ENCODE measurements at places on chromosomes 3 and 15.

DNA sequence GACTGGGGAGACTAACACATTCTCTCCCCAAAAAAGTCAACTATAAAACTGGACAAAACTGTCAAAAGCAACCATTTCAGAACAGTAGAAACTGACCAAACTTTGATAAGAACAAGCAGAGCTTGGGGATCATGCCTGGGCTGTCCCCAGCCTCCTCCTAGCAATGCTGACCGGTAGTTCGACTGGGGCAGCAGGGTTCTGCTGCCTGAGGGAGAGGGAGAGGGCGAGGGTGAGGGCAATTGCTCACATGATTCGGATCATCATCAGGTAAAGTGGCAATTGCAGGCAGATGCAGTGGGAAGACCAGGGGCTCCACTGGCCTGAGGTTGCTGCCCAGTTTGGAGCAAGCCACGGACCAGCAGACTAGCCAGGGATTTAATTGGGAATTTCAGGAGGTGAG, 88.6 kb downstream of the OSBPL10 start:
- DNase-seq = no peak

DNA sequence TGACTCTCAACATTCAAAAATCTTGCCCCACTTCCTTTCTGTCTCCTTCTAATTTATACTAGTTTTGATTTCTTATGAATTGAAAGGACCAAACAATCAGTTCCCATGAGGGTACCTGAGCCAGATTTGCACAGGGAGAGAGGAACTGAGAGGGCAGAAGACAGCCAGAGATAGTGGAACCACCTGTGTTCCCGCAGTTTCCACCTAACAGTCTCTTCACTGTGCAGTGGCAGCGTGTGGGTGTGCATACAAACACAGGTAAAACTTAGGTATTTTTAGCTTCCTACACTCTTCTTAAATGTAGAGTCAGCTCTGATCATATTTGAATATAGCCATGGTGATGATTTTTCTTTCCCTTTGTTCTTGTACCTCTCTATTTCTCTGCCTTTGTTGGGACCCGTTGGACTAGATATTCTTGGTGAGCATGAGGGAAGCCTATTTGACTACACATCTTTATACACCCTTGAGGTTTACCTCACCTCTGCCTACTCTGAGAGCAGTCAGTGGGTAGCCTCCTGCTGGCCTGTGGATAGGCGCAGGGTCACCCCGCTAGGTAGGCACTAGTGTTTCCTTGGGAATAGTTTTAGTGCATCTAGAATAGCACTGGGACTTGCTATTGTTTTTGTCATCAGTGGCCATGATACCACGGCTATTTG, 58.8 kb downstream of the MAP3K13 start:
- no peak for DNase-seq

- DNase-seq = no peak
These were observed 65.8 kb upstream of the TRA2B start for GRCh38 chr3:186003610-186004009.

GRCh38 chr3:16079519-16079918, 95.0 kb upstream of the GALNT15 start:
- DNase-seq = no peak

GRCh38 chr3:46974421-46975171, 1.9 kb downstream of the CCDC12 start:
- DNase-seq = no peak

- no peak for DNase-seq
These were observed 271.6 kb downstream of the CHL1 start for GRCh38 chr3:468172-468571.

- DNase-seq = no peak
These were observed at the start of gene WNT7A for GRCh38 chr3:13879946-13880810. WNT7A (minus strand) TSS chr3:13880071; CDS start chr3:13879816, 255 bp downstream.

DNA sequence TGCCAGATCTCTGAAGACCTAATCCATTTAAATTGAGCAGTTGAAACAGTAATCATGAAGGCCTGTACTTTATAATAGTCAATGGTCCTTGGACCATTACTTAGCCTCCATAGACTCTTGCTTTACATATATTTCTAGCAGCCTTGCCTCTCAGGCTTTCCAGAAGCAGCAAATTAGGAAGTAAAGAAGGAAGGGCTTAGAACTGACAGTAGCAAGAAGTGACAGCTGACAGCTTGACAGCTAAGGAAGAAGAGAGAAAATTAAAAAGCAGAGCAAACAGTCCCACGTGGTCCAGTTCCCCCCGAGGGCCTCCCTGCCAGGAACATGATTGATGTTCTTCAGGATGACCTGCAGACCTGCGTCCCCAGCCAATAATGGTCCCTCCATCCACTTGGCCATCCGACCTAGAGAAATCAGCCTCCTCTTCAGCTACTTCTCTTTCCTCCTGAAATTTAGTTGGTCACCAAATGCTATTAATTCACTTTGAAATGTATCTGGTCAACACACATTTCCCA, 15.0 kb upstream of the PSMD6 start:
- no peak for DNase-seq

DNA sequence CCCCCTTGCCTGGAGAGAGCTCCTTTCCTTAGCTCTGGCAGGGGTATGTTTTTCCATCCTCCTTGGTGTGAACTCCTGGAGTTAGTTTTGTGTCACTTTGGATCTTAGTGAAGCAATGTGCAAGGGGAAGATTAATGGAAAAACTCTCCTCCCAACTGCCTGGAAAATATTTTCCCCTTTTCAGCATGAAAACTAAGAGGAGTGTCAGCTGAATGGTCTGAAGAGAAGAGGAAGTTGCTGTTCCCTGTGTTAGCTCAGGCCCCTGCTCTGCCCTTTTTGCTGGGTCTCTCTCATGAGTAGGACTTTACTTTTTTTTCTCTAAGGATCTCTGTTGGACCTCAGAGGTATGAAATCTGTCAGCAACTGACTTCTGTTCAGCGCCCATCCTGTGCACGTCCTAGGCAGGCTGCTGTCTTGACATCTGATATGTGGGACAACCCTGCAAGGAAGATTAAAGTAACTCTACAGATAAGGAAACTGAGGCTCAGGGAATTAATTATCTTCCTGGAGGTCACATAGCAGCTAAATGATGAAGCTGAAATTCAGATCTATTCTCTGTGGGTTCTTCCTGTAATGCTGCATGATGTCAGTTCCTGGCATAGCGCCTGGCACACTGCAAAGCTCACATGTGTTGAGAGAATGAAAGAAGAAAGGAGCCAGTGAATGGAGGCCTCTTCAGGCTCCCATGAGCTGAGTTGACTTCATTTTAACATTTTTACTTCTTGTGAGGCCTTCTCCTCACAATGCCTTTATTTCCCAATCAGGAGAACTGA, 109.7 kb upstream of the GALNT15 start:
- DNase-seq = no peak

GRCh38 chr3:110391640-110392395, 679.8 kb upstream of the NECTIN3 start:
- no peak for DNase-seq

Data from NCI-H1417 (cell line).